ENCODE measurements at places on chromosomes 4 and X.
A peak's percentile ranks its signal among the peaks of the same experiment; 100 is the strongest.

DNA sequence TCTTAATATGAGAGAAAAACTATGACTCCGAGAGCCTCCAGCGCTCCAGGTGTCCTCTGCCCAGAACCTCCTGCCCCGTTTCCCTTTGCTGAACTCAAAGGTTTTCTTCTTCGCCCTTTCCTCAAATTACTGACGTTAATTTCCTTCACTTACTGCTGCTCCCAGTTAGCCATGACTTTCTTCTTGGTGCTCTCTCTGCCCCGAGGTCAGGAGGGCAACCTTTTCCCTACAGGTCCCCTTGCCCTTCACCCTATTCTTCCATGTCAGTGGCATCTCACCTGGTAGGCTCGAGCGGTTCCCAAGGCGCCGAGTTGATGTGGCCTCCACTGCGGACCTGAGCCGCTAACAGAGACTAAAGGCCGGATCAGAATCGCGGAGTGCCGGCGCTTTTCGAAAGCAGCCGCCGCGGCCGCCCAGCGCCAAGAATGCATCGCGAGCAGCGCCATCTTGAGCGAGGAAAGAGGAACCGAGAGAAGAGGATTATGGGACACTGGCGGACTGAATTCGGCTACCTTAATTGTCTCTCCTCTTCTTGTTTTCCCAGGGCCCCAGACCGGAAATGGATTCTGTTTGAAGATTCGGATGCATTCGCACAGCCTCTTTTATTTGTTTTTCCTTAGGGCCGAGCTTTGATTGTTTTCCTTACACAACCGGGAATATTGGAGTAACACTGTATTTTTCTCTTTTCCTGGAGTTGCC, at the start of gene ABCB7:
ABCB7 (minus strand) TSS at position 457 of the 699 bp plus-strand sequence; CDS start at position 446, 11 bp downstream.
- peak; percentile 28 for DNase-seq

DNA sequence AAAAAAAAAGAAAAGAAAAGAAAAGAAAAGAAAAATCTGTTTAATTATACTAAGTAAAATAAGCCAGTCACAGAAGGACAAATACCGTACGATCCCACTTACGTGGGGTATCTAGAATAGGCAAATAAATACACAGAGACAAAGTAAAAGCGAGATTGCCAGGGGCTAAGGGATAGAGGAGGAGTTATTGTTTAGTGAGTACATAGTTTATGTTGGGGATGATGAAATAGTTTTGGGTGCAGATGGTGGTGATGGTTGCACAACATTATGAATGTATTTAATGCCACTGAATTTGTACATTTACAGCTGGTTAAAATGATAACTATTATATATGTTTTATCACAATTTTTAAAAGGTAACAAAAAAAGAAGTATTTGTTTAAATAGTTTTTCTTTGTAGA, 7.1 kb downstream of the CA5B start:
- no peak for DNase-seq

DNA sequence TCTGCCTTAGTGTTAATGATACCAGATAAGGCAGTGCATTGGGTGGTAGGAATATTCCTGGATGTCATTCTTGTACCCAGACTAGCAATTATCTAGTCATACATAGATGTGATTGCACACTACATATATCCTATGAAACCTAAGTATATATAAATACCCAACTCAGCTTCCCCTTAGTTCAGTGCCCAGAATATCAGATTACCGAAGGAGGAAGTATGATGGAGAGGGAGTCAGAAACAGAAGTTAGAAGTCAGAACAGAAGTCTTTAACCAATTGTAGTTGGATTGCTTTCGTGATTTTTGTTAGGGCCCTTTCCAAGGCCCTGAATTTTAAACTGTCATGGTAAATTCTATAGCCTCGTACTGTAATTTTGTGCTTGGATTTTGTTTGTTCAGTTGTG, 42.9 kb downstream of the MOB1B start:
- no peak for DNase-seq

- no peak for DNase-seq
Observed at GRCh38 chr4:141388481-141388880, 167.8 kb downstream of the ZNF330 start.

- DNase-seq = no peak
Observed at GRCh38 chr4:54637325-54637724, 20.4 kb upstream of the KIT start.

GRCh38 chr4:128298146-128298758, 10.6 kb upstream of the PGRMC2 start:
- DNase-seq = no peak

GRCh38 chr4:7366180-7366945, 68.4 kb downstream of the PSAPL1 start:
- no peak for DNase-seq

GRCh38 chr4:141541851-141542250, 94.5 kb upstream of the IL15 start:
- no peak for DNase-seq

DNA sequence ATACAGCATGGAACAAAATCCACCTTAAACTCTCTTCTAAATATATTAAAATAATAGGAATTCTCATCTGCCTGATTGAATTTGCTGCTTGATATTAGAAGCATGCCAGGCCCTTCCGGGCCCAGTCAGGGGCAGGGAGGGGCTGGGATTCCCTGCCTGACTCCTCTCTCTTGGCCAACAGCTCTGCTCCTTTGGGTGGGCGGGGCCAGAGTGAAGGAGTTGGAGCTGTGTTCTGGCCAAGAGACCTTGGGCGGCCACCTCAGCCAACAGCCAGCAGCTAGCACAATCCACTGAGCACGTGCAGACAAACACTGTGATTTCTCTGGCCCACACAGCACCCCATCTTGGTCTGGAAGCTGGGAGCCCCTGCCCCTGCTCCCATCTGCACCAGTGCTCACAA, 140.3 kb downstream of the PJA1 start:
- no peak for DNase-seq
